ENCODE measurements at places on chromosomes 13 and 19.

GRCh38 chr13:100512422-100512821, 76.2 kb downstream of the GGACT start:
- no peak for DNase-seq

GRCh38 chr13:49098198-49098597, 121.9 kb upstream of the MLNR start:
- DNase-seq = no peak

DNA sequence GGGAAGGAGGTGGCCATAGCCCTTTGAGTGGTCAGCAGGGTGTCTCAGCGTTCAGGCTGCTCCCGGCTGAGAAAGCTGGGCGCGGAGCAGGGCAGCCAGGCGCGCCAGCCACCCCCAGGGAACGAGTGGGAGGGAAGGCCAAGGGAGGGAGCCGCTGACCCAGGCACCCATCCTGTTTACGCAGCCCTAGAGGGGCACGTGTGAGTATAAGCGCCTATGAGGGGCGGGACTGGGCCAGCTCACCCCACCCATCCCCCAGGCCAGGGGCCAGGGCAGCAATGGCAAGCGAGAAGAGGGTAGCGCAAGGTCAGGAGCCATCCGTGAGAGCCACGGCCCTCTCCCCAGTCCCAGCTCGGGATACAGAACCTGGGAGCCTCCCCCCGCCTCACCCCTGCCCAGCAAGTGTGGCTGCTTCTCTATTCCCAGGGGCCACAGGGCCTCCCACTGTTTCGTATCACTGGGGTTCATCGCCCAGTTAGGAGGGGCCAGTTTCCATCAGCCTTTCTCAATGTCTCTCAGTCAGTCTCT, 897 bp upstream of the DMKN start:
- no peak for DNase-seq

GRCh38 chr13:46109451-46109850, 4.6 kb upstream of the CPB2 start:
- DNase-seq = no peak

DNA sequence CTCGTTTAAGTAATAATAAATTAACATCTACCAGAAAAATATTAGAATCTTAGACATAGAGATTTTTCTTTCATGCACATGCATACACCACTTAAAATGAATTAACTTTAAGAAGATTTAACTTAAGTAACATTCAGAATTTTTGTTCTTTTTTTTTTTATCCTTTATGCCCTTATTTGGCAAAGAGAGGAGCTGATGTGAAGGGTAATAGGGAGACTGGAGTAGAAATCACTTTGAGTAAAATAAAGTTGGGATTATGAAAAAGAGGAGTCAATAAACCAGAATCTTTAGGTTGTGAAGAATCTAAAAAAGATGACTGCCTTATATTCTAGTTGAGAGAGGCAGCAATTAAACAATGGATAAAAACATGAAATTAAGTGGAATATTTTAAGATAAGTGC, 18.8 kb upstream of the MIR17HG start:
- no peak for DNase-seq

DNA sequence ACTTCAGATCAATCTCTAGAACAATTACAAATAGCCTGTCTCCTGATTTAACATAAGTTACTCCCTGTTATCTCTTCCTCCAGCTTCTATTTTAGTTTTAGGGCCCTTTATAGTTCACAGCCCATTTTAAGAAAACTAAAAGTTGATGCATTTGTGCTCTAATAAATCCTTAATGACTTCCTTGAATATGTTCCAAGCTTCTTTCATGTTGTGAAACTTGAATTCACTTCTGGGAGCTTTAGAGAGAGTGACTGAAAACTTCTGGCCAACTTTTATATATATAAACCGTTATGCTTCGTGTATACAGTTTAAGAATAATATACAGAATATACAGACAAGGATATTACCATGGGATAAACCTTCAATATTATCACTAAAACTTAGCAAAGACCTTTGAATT, 366.8 kb downstream of the TBC1D4 start:
- DNase-seq = no peak

DNA sequence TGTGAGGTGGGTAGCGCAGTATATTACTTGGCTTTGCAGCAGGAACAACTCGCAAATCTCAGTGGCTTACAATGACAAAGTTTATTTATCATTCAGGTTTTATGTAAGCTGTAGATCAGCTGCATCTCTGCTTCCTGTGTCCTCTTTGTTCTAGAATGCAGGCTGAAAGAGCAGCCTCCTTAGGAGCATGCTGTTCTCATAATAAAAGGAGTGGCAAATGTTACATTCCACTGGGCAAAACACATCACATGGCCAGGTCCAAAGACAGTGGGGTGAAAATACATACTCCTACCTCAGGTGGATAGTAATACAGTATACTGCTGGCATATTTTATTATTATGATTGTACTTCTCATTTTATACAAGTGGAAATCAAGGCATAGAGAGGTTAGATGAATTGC, 1.2 kb upstream of the CSNK1A1L start:
- no peak for DNase-seq

DNA sequence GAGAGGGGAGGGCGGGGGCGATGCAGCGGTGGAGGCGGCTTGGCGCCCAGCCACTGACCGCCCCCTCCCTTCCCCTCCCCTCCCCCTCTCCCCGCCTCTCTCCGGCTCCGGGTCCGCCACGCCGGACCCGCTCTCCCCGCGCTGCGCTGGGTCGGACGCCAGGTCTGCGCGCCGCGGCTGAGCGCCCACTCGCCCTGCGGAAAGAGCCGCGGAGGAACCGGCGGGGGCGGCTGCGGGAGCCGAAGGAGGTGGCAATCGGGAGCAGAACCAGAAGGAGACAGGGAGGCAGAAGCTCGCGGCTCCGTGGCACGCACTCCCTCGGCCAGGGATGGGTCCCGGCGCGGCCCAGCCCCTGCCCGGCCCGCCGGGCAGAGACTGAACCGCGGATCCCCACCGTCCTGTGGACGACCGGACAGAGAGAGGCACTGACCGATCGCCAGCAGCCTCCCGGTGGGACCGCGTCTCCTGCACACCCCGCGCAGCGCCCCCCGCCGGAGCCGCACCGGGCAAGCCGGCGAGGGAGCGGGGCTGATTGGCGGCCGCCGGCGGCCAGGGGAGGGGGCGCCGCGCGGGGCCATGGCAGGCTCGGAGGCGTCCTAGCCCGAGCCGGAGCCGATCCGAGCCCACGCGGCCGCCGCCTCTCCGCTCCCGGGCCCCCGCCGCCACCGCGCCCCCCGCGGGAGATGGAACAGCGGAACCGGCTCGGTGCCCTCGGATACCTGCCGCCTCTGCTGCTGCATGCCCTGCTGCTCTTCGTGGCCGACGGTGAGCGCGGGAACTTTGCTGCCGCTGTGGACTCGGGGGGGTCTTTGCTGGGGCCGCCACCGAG, at the start of gene VSTM2B:
Gene VSTM2B (plus strand): TSS at position 94 of the 829 bp plus-strand sequence. CDS start 590 bp downstream, at position 684.
- DNase-seq = no peak

- no peak for DNase-seq
Observed at GRCh38 chr13:113654175-113654560, 3.8 kb downstream of the ATP4B start.

- DNase-seq = no peak
Observed at GRCh38 chr13:97945342-97945741, 8.1 kb upstream of the IPO5 start.

DNA sequence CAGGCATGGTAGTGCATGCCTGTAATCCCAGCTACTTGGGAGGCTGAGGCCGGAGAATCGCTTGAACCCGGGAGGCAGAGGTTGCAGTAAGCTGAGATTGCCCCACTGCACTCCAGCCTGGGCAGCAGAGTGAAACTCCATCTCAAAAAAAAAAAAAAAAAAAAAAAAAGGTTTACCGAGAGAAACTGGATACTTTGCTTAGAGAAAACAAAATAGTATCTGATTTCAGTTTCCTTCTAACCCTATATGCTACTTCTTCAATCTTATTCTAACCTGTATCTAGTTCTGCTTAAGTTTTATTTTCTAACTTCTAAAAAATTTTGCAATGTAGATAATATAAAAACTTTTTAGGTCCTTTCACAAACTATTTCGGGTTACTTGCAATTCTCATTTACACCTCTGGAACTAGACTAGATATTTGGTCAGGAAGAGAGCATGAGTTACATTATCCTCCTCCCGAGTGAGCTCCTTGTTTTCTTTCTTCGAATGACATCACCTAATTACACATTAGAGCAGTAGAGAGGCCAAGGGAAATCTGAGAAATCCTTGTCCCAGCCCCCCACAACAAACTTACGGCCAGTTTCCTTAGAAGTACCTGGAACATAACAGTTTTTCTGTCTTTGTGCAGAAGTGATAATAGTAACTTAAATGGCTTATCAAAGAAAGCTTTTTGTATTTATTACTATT, 128.9 kb downstream of the B3GLCT start:
- DNase-seq = no peak

DNA sequence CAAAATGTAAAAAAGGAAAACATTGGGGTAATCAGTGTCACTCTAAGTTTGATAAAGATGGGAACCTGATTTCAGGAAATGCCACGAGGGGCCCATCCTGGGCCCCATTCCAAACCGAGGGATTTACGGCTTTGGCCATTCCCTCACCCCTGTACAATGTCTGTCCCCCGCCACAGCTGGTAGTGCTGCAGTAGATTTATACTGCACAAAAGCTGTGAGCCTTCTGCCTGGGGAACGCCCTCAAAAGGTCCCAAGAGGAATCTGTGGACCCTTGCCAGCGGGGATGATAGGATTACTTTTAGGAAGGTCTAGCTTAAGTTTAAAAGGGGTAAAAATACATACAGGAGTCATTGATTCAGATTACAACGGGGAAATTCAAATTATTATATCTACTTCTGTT, 173.4 kb upstream of the SGCG start:
- DNase-seq = no peak

DNA sequence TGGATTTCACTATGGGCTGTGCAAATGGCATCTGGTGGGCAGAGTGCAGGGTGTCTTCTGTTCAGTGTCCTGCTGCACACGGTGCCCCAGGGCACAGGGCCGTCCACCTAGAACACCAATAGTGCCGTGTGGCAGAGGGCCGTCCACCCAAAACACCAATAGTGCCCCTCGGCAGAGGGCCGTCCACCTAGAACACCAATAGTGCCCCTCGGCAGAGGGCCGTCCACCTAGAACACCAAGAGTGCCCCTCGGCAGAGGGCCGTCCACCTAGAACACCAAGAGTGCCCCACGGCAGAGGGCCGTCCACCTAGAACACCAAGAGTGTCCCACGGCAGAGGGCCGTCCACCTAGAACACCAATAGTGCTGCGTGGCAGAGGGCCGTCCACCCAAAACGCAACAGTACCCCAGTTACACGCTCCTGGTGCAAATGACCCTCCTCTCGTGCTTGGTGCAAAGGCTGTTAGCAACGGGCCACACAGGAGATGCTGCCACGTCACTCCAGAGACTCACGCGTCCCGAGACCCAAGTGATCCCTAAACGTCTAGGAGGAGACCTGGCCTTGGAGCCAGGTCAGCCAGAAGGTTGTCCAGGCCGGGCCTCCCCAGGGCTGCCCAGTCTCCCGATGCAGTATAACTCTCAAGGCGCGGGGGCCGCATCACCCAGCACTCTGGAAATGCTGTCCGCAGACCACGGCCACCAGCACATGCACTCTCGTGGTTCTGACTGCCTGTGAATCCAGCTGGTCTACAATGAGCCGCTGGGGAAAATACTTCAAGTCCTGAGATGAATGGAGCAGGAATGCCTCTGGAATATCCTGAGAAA, 51.5 kb downstream of the RASA3 start:
- no peak for DNase-seq

GRCh38 chr13:71789693-71790329, 77.2 kb downstream of the DACH1 start:
- DNase-seq = no peak

GRCh38 chr13:111382411-111382810, 62.0 kb downstream of the TEX29 start:
- DNase-seq = no peak

GRCh38 chr13:46184277-46184699, 2.3 kb upstream of the LCP1 start:
- DNase-seq = peak; percentile 62

- DNase-seq = no peak
Observed at GRCh38 chr19:39704181-39705044, at the start of gene LGALS14. Gene LGALS14 (plus strand): TSS chr19:39704481. CDS start chr19:39704529, 48 bp downstream.

- DNase-seq = no peak
Observed at GRCh38 chr13:97716746-97717145, 236.7 kb upstream of the IPO5 start.

DNA sequence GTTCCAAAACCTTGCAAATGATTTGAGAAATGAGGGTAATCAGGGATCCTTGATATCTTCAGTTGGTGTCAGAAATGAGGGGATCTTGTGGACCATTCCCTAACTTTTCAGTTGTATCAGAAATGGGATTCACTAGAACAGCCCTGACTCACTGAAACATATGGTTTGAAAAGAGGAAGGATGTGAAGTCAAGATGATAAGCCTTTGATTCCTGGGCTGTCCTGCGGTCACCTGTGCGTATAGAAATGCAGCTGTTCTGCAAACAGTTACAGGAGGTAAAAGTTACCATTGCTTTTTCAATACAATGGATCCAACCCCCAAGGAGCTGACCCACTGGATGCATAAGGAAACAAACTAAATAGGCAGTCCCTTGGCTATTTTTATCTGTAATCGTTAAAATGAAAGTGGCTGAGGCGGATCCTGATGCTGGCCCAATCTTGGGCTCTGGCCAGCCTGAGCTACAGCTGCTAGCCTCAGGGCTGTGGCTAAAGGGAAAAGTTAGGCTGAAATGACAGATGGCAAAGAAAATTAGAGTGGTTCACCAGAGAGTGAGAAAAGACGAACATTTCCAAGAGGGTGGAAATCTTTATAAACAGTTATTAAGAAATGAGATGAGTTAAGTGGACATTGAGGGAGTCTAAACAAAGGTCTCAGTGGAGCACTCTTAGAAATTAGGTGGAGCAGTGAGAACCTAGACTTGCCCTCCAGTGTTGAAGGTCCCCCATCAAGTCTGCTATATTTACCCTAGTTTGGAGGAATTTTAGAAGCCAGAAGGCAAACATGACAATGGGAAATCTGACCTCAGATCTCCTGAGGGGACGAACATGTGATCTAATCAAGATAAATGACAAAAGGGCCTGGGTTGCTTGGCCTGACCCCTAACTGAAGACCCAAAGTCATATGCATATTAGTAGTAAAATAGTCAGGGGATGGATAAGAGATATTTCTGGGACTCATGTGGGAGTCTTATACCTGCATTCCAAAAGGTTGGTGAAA, 7.6 kb downstream of the SIGLECL1 start:
- DNase-seq = no peak

- no peak for DNase-seq
Observed at GRCh38 chr13:59754411-59754810, 409.3 kb downstream of the DIAPH3 start.

DNA sequence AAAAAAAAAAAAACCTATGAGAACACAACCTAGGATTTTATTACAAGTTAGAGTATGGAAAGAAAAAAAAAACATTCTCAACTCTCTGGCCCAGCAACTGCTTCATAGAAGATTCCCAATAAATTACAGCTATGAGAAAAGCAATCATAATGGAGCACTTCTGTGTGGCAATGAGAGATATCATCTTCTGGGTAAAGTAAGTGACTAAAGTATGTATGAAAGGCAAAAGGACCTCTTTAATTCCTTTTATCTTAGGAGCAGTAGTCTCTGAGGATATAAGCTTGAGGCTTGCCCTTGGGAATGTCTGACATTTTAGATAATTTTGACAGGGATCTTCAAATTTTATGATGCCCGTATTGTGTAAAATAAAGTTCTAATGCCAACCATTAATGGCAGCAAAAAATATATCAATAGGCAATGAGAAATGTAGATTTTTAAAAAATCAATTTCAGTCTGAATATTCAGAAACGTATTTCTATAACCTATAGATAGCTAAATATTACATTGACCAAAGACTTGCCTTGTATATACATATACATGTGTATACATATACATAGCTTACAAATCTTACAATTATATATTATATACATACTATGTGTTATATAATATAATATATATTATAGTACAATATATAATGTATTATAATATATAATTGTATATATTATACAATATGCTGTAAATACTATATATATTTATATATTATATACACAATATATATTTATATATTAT, 823.9 kb upstream of the SLITRK1 start:
- DNase-seq = no peak

All from stimulated activated CD8-positive, alpha-beta memory T cell treated with anti-CD3 and anti-CD28 coated beads, Interleukin-2, amount 100 ng/mL, for 1 hour (primary cell).